Right atrium auricular region (tissue), 2 donors: ENCODE measurements at places on chromosomes 2 and 18. TPM values are rescaled to one million over a fixed set of nuclear protein-coding genes. Genes with fewer than 3 reads are reported as not detected.
A peak's percentile ranks its signal among the peaks of the same experiment; 100 is the strongest.

CYP20A1 gene
- total RNA-seq = 20.0 TPM

NOL4 gene
- total RNA-seq = not detected

NCKAP5 gene
- 3.6 TPM for total RNA-seq

CACNB4 gene
- 0.37 TPM for total RNA-seq

ANO7 gene
- 1.3 TPM for total RNA-seq

FAM136A gene
- 21.2 TPM for total RNA-seq

GRCh38 chr18:45111502-45111848 is 430.8 kb downstream of the SETBP1 start:
- H3K4me3 ChIP-seq = no peak overlapping the region
- no peaks in the 10 kb centered on the region for H3K4me1 ChIP-seq
- no peak overlapping the region for H3K27ac ChIP-seq
- no peaks in the 10 kb centered on the region for H3K27me3 ChIP-seq
- H3K36me3 ChIP-seq = no peaks in the 10 kb centered on the region

DNA sequence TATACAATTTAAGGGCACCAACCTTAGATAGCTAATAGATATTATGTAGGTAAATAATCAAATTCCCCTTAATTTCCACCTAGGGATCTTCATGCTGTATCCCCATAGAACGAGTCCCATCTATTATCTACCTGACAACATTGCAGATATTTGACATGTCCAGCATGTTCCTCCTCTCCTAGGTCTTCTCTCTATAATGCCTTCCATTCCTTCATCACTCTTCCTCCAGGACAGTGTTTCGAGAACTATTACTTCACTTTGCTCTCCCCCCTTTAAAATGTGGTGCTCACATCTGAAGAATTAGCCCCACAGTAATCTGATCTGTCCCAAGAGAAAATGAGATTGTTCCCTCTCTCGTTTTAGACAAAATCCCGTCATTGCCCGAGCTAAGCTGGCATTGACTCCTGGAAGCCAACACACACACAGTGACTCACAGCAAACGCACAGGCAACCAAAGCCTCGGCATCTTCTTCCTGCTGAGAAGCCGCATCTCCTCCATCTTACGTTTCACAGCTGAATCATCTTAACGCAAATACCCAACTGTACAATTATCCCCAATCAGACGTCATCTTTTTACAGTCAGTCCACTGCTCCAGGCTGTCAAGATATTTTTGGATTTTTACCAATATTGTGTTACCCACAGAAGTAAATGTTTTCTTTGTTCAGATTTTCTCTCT is 162.9 kb upstream of the AGAP1 start:
- no peaks in the 10 kb centered on the region for H3K27me3 ChIP-seq
- H3K4me1 ChIP-seq = no peaks in the 10 kb centered on the region
- no peak overlapping the region for H3K27ac ChIP-seq
- no peaks in the 10 kb centered on the region for H3K36me3 ChIP-seq
- DNase-seq = no peak

GRCh38 chr2:166171216-166171615 is 43.4 kb upstream of the SCN1A start:
- H3K36me3 ChIP-seq = no peaks in the 10 kb centered on the region
- no peak overlapping the region for H3K4me3 ChIP-seq
- no peak for DNase-seq

DNA sequence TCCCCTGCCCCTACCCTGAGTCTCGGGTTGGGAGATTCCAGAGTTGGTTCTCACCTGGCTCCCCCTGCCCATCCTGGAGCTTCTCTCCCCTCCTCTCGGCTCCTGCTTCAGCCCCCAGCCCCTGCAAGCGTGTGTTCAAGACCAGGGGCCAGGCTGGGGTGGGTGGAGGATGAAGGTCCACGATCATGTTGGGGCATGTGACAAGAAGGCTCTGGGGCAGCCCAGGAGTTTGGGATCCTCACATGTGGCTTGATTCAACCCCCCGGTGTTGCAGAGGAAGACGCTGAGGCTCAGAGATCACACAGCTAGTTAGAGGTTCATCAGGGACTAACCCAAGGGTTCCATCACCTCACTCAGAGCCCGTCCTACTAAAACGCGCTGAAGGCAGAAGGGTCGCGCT is 14.2 kb upstream of the TUBB6 start:
- H3K4me1 ChIP-seq = no peaks in the 10 kb centered on the region
- H3K27ac ChIP-seq = no peak overlapping the region
- no peaks in the 10 kb centered on the region for H3K36me3 ChIP-seq
- no peaks in the 10 kb centered on the region for H3K27me3 ChIP-seq

GRCh38 chr18:72180689-72181088 is 363.5 kb downstream of the CBLN2 start:
- no peak overlapping the region for H3K4me3 ChIP-seq
- H3K36me3 ChIP-seq = no peaks in the 10 kb centered on the region
- H3K27me3 ChIP-seq = no peaks in the 10 kb centered on the region
- DNase-seq = no peak
- no peaks in the 10 kb centered on the region for H3K4me1 ChIP-seq

DNA sequence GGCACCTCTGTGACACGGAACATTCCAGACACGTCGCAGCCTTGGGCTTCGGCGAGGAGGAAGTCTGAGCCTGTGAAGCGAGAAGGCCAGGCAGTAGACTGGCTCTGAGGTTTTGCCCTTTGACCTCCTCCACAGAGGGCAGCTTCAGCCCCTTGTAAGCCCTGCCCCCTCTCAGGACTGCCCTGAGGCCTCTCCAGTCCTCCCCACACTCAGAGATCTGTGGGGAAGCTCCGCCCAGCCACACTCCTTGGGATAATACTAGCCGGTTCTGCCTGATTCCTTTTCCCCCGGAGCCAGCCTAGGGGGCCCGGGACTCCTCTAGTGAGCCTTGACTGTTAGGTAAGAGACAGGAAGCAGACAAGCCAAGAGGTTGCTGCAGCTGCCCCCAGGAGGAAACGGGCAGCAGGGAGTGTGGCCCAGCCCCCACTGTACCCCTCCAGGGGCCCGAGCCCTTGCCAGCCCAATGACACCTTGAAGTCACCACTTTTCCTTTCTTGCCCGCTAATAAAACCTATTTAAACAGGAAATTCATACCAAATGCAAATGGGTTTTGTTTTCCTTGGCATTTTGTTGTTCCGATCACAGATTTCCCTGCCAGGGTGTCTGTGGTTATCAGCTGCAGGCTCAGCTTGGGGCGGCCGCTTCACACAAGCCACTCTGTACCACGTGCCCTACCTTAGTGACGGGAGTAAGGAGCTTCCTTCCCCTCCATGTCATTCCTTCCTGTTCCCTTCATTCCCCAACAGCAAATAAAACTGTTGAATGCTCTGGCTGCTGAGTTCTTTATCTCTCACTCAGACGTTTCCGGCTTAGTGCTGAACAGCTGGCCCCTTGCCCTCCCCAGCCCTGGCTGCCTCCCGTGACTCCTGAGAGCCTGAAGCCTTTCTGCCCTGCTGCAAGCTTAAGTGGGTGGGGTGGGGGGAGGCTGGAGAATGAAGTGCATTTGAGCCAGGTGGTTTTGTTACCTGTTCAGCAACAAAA is 124.7 kb downstream of the CABLES1 start:
- H3K27ac ChIP-seq = peak overlapping the region; percentile 67
- H3K4me3 ChIP-seq = no peak overlapping the region
- peak; percentile 84 for DNase-seq
- H3K27me3 ChIP-seq = no peaks in the 10 kb centered on the region
- peaks cover 36% of the 10 kb centered on the region for H3K4me1 ChIP-seq
- no peaks in the 10 kb centered on the region for H3K36me3 ChIP-seq

DNA sequence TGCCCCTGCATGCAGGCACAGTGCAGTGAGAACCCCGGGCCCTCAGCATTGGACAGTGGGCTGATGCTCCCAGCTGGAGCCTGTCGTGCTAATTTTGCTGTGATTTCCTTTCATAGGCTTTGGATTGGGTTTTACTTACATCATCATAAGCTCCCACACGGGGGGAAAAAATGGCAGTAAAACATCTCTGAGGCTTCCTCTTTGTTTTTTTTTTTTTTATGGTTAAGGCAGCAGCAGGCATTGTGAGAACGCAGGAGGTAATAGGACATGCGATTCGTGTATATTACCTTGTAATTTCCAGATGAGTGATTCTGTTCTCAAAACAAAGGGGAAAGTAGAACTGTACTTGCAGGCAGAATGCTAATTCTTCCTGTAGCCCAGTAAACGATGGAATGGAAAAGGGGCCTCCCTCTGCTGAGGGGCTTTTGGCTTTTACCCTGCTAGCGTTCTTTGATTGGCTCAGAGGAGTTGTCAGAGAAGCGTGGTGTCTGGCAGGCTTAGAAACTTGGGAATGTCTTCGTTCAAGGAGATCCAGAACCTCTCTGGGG is 89.7 kb downstream of the NPAS2 start:
- DNase-seq = no peak
- peaks cover 17% of the 10 kb centered on the region for H3K4me1 ChIP-seq
- H3K27ac ChIP-seq = no peak overlapping the region
- no peaks in the 10 kb centered on the region for H3K27me3 ChIP-seq
- no peaks in the 10 kb centered on the region for H3K36me3 ChIP-seq

DNA sequence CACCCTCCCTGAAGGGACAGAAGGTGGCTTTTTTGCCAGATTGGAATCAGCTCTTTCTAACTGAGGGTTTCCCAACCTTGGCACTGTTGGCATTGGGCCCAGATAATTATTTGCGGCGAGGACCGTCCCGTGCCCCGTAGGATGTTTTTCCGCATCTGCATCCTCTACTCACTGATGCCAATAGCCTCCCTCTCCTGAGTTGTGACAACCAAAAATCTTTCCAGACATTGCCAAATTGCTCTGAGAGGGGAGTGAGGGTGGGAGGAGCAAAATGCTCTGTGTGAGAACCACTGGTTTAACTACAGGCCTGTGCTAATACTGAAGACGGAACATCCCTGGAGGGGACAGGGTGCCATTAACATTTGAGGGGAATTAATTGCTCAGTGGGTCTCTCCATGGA is 33.6 kb upstream of the GLI2 start:
- no peaks in the 10 kb centered on the region for H3K36me3 ChIP-seq
- no peak overlapping the region for H3K27ac ChIP-seq
- no peak for DNase-seq
- no peaks in the 10 kb centered on the region for H3K4me1 ChIP-seq
- H3K4me3 ChIP-seq = no peak overlapping the region

GRCh38 chr2:192749611-192750200 is 555.0 kb upstream of the TMEFF2 start:
- no peak overlapping the region for H3K27ac ChIP-seq
- DNase-seq = no peak
- H3K36me3 ChIP-seq = no peaks in the 10 kb centered on the region
- no peaks in the 10 kb centered on the region for H3K27me3 ChIP-seq
- no peak overlapping the region for H3K4me3 ChIP-seq

DNA sequence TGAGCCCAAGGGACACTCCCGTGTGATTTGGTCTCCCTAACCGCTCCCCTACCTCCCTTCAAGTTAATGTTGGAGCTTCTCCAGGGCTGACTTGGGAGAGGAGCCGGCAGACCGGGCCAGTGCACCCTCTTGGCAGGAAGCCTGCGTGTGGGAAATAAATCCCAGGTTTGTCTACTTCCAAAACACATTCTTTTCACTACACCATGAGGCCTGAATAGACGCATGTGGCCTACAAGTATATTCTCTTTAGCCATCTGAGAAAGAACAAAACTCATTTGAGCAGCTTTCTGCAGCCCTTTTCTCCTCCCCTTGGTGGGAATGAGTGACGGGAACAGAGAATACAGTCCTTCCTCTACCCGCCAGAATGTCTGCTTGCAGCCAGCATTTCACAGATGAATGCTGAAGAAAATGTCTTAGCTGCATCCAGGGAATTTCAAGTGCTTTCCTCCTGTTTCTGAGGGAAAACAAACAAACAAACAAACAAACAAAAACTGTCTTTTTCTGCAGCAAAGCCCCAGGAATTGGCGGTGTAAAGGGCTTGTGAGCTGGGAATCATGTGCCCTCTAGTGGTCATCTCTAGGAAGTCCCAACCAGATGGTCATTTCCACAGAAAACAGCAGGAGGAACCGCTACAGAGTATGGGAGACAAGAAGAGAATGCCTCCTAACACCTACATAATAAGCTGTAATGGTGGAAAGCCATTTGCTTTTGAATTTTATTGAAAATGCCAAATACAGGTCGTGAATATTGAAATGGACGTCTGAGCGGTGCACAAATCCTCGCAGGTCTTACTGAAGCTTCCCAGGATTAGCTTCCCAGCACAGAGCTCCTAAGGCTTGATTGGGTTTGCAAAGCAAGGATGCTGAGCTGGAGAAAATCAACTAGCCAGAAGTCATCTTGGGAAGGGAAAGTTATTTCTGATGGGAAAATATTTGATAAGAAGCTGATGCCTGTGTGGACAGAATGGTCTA is 41.2 kb upstream of the DAPL1 start:
- peak overlapping the region; percentile 7 for H3K27ac ChIP-seq
- no peaks in the 10 kb centered on the region for H3K36me3 ChIP-seq
- H3K4me1 ChIP-seq = peaks cover 10% of the 10 kb centered on the region
- H3K27me3 ChIP-seq = no peaks in the 10 kb centered on the region

DNA sequence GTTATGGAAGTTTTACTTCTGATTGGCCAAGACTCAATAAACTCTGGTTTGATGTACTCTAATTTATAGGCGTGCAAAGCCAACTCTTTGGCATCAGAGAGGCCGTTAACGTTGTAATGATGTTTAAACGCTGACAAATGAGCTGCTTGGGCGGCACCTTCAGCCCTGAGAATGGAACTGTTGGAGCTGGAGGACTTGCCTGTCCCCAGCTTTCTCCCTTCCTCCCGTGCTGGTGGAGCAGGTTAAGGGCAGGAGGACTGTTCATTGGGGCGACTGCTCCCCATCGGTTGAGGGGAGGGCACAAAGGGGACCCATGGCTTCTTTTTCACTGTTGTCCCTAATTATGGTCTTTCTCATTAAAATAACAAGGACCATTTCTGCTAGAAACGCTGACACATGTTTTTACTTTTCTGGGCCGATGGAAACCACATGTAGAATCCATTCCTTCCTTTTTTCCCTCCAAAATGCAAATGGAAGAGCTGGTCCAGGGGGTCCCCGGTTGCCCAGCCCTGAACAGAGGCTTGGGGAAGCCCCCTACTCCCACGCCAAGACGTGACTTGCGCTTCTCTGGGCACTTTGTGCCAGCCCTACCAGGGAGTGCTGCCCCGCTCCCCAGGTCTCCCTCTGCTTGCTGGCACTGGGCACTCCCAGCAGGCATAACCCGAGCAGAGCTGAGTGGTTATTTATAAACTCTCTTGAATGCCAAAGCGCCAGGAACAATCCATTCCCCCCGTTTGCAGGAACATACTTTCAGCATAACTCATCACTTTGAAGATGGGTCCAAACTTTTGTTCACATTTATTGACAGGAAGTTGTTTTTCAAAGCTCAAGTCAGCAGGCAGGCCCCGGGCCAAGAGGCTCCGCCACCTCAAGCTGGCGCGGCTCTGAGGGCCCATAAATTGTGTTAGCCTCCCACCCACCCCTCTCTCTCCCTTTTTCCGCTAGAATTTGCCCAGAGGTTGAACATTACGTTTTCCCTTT is 170.1 kb downstream of the ASB1 start:
- peak overlapping the region; percentile 62 for H3K27ac ChIP-seq
- H3K27me3 ChIP-seq = no peaks in the 10 kb centered on the region
- DNase-seq = no peak
- peaks cover 22% of the 10 kb centered on the region for H3K4me1 ChIP-seq

- no peaks in the 10 kb centered on the region for H3K36me3 ChIP-seq
- no peaks in the 10 kb centered on the region for H3K27me3 ChIP-seq
- H3K4me1 ChIP-seq = no peaks in the 10 kb centered on the region
- H3K27ac ChIP-seq = no peak overlapping the region
Observed at GRCh38 chr2:150222379-150222778, 265.1 kb downstream of the RND3 start.

- H3K27ac ChIP-seq = no peak overlapping the region
- no peaks in the 10 kb centered on the region for H3K36me3 ChIP-seq
- no peaks in the 10 kb centered on the region for H3K4me1 ChIP-seq
- no peak for DNase-seq
Observed at GRCh38 chr2:7567646-7568045, 650.4 kb downstream of the RNF144A start.
